ENCODE measurements at places on chromosomes 7 and 10. TPM values are rescaled to one million over a fixed set of nuclear protein-coding genes. Genes with fewer than 3 reads are reported as not detected.

Gene INHBA
- total RNA-seq = 65.2 TPM

Gene SPDYE11
- not detected for total RNA-seq

Gene HMX2
- not detected for total RNA-seq

Gene HECW1
- 1.7 TPM for total RNA-seq

Gene EPO
- not detected for total RNA-seq

Gene VSIR
- total RNA-seq = 57.4 TPM

Gene NME8
- not detected for total RNA-seq

Gene ZCCHC24
- 36.7 TPM for total RNA-seq

Gene ACTL6B
- total RNA-seq = not detected

Gene STAM
- total RNA-seq = 38.0 TPM

Gene PARP12
- 27.2 TPM for total RNA-seq

Gene CYP26C1
- not detected for total RNA-seq

Gene WEE2
- total RNA-seq = 0.32 TPM

Gene OR2A5
- not detected for total RNA-seq

Gene SSMEM1
- under 0.01 TPM for total RNA-seq

Gene HIF1AN
- 13.9 TPM for total RNA-seq

Gene ODAD2
- 3.2 TPM for total RNA-seq

Gene CPXM2
- total RNA-seq = not detected

Gene ENTPD1
- 0.86 TPM for total RNA-seq

Gene C10orf62
- not detected for total RNA-seq

Gene ZRANB1
- total RNA-seq = 37.1 TPM

Gene BHLHA15
- total RNA-seq = not detected

Gene PLA2G12B
- total RNA-seq = not detected

Gene NT5C3A
- 23.3 TPM for total RNA-seq

Gene AKR1E2
- total RNA-seq = 7.7 TPM

Gene RELN
- total RNA-seq = 0.97 TPM

Gene C10orf95
- total RNA-seq = not detected

Gene ZNF777
- total RNA-seq = 7.7 TPM

Gene AKR1C8
- not detected for total RNA-seq

Gene RASA4B
- 2.3 TPM for total RNA-seq

Gene FAM241B
- not detected for total RNA-seq

Gene PIP
- total RNA-seq = not detected

Gene PTPRZ1
- total RNA-seq = 0.43 TPM

Gene EVX1
- not detected for total RNA-seq
